Heart left ventricle (tissue), 16 donors: ENCODE measurements at places on chromosomes 11 and 22. TPM values are rescaled to one million over a fixed set of nuclear protein-coding genes. Genes with fewer than 3 reads are reported as not detected.

The PATE4 gene
- total RNA-seq, result not detected

The ZBED5 gene
- 38.9 TPM for total RNA-seq

The CCDC87 gene
- total RNA-seq, result 0.22 TPM

The TMEM132A gene
- total RNA-seq, result 8.9 TPM

The DPP3 gene
- total RNA-seq, result 43.1 TPM

The THAP12 gene
- total RNA-seq, result 19.5 TPM

The MAPK12 gene
- 18.0 TPM for total RNA-seq

DNA sequence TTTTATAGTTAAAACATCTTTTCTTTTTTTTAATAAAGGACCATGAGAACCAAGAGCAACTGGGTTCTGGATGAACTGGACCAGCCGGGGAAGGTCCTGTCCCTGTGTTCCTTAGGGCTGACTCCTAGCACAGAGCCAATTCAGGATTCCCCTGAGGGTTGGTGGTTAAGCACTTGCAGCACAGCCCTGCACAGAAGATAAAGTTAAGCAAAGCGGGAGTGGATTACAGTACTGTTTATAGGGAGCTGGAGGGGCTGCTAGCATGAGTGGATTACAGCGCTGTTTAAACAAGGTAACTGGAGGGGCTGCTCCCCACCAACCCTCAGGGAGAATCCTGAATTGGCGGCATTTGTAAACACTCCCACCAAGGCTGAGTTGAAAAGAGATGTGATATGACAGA lies 90.6 kb downstream of the CELSR1 start:
- no peak for DNase-seq

GRCh38 chr11:103340956-103341355 lies 231.7 kb downstream of the DYNC2H1 start:
- no peak for DNase-seq

- no peak for DNase-seq
Measured at GRCh38 chr22:33470456-33470855, 412.3 kb upstream of the SYN3 start.

DNA sequence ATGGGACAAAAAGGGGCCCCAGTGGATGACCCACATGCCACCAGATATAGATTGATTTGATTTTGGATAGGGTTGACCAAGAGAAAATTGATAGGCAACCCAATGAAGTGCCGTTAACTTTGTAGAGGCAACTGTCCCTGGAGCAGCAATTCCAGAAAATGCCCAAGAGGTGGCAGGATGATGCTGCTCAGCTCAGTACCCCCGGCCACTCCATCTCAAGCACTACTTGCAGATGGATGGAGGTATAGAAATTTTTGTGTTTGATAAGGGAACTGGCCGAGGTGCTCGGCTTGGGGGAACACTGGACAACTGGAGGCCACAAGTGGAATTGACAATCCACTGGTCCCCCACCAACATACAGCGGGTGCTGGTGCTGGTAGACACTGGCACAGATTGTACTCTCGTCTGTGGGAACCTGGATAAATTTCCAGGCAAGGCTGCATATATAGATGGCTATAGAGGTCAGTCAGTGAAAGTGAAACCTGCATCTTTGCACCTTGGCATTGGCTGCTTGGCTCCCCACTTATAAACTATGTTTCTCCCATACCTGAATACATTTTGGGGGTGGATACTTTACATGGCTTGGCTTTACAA lies 86.3 kb downstream of the CCDC83 start:
- DNase-seq, result no peak

DNA sequence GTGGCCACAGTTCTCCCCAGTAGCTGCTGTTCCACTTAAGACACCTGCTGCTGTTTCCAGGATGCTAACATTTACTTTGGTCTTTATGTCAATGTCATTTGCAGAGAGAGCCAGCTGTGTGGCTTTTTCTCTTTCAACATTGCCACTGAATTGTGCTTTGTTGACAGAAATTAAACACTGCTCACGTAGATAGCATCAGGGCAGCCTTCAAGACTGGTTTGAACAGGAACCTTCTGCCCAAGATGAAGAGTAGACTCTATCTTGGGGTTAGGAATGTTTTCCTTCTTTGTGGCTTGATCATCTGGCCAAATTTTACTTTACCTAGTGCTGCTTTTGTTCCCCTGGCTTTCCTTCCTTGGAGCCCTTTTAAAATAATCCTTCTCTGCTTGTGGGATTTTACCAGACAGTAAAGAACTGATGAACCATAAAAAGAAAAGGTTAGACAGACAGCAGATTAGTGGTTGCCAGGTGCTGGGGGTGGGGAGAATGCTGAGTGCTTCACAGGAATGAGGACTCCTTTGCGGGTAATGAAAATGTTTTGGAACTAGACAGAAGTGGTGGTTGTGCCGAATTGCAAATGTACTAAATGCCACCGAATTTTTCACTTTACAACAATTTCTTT lies 22.7 kb upstream of the XBP1 start:
- no peak for DNase-seq

DNA sequence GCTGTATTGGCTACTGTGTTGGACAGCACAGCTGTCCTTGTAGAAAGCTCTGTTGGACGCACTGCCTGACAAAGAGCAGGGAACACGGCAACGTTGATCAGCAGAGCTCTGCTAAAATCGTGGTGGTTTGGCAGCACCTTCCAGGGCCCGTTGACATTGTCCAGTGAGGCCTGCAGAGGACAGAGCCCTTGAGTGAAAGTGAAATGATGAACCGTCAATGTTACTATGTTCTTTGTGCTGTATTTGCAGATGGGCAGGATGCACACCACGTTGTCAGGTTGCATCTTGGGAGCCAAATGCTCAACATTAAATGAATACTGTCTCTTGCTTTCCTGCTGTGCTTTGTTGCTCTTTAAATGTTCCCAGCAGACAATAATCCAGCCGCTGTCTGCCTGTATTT lies 69.7 kb downstream of the NELL1 start:
- DNase-seq, result no peak

- peak; percentile 60 for DNase-seq
Measured at GRCh38 chr11:63915961-63916836, 765 bp downstream of the RCOR2 start.

GRCh38 chr11:36488096-36488495 lies 22.0 kb downstream of the TRAF6 start:
- DNase-seq, result no peak

DNA sequence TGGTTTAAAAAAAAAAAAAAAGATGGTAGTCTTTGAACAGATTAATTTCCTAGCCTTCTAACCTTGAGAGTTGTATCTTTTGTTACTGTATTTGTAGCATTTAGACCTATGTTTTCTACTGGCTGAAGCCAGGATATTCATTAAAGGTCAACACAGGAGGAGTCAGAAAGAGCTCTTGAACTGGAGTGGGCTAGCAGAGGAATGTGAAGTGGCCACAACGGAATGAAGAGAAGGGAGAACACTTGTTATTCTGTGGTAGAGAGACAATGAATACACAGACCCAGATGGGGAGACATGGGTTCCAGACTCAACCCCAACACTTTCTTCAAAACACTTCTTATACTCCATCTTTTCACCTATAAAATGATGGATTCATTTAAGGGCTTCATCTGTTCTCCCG lies 88.1 kb downstream of the RELT start:
- no peak for DNase-seq

GRCh38 chr11:128874427-128874826 lies 7.3 kb upstream of the KCNJ1 start:
- no peak for DNase-seq
